ENCODE measurements at places on chromosomes 1 and 21.

GRCh38 chr1:245929224-245929623 is 577.9 kb downstream of the SMYD3 start:
- no peak for DNase-seq

GRCh38 chr1:117051224-117052064 is 8.7 kb upstream of the TTF2 start:
- no peak for DNase-seq

DNA sequence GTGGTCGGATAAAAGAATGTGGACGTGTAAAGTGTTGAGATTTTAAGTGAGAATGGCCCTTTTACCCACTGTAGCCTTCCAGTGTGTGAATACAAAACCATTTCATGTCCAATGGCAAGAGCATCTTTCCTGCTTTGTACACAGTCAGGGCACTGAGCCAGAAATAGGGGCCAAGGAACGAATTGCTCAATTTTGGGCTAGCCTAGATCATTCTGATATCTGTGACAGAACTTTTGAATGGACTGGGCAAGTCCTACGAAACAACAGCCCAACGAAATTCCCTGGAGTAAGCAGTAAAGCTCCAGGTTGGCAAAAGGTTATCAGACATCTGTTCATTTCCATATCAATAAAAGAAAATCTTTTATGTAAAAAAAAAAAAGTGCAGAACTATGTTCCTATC is 5.5 kb downstream of the KIF26B start:
- no peak for DNase-seq

DNA sequence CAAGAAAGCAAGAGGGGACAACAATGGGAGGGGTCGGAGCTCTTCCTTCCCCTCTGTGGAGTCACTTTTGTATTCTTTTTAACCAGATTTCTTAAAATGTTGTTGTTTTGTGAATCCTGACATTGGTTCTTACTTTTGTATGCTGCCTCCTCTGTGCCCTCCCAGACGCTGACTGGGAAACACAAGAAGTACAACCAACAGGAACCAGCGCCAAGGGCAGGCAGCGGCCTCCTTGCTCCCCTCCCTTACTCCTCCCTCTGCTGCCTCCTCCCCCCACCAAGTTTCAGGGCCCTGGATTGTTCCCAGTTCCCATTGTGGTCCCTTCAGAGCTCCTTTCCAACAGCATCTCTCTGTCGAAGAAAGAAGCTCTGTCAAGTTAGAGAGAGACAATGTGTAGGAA is 111.1 kb downstream of the BRINP2 start:
- no peak for DNase-seq

DNA sequence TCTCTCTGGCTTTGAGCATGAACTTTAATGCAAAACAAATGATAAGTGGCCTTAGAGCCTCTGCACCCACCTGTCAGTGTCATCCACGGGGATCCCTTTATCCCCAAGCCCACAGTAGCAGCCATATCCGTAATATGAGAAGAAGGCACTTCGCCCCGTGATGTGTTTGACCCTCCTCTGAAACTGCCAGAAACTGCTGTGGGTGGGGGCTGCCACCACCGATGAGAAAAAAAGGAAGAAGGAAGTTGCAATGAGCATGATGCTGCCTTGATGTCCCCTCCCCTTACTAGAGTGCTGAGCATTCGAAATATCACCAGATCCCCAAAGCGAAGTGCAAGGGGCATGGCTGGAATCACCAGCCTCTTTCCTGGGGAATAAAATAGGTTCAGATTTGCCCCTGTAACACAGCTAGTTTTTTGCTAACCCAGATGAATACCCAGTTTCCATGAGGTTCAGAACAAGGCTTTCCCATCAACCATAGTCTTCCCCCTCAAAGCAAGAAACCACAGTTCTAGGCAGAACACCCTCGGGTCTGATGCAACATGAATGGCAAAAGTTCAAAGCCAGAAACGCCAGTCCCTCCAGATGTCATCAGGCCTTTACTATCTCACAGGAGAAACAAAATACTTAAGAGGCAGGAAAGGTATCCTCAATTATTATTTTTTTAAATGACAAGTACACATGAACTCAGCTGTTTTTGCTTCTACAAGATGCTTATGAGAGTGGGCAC is 10.8 kb upstream of the UBXN10 start:
- DNase-seq, result no peak

- peak; percentile 23 for DNase-seq
Measured at GRCh38 chr1:43453442-43454269, at the start of gene HYI. Gene HYI (minus strand): TSS chr1:43453931. CDS start chr1:43453793, 138 bp downstream.

GRCh38 chr21:43364851-43365424 is 62.0 kb downstream of the SIK1 start:
- DNase-seq, result no peak

DNA sequence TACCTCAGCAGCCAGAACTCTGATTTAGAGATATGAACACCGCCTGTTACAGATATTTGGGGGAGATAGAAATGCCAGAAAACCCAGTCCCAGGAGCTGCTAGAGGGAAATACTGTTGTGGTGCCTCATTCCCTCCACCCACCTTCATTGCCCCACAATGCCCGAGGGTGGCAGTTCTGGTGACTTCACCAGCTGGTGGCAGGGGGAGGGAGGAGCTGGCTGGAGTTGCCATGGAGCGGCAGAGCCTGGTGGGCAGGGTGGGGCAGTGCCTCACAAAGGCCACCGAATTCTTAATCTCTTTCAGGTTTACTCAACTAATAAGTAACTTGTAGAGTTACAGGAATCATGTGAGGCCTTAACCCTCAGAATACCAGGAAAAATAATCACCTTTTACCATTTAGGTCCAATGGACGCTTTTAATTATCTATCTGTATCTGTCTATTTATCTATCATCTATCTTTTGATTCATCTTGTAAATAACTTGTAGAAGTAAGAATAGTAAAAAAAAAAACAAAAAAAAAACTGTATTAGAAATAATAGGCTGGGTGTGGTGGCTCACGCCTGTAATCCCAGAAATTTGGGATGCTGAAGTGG is 11.7 kb upstream of the S100A11 start:
- DNase-seq, result no peak

DNA sequence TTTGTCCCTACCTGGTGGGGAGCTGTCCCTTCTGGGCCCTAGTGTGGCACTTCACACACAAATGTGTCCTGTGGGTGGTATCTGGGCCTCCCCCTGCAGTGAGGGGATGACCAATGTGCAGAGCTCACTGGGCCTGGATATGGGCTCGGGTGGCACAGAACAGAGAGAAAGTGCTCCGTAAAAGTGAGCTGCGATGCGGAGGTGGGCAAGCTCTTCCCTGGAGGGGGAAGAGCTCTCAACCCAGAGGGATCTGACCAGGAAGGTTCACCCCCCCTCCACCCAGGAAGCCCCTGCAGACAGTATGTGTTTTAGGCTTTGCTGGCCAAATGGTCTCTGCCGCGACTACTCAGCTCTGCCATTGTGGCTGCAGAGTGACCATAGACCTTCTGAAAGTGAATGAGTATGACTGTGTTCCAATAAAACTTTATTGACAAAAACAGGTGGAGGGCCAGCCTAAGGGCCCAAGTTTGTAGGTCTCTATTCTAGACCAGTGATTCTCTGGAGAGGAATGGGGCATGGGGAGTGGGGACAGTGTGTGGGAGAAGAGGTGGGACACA is 8.6 kb upstream of the ITGB2 start:
- DNase-seq, result no peak

DNA sequence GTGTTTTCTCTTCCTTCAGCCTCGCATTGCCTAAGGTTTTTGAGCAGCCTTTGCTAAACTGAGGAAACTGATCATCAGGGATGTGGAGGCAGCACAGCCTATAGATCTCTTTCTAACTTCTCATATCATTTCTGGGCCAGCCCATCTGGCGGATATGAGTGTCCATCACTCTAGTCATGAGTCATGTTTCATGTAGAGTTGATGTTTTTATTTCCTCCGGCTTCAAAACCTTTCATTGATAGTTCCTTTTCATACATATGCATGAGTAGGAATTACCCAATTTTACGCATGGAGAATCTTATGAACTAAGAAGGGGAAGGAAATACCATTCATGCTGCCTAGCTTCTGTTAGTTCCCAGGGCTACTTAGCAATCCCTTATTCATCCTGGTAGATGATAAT is 66.3 kb downstream of the SPATA46 start:
- no peak for DNase-seq

DNA sequence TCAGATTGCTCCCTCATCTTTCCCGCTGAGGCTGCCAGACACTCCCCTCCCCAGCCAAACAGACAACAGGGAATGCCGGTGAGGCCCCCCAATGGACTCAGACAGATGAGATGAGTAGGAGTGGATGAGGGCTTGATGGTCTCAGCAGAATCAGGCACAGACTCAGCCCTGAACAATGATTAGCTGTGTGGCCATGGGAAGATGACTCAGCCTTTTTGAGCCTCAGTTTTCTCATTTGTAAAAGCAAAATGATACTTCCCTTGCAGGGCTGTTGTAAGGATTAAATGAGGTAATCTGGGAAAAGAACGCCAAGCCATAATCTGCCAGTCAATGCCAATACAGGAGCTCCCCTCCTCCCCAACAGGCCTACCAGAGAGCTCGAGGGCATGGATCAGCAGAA is 12.4 kb downstream of the C1orf198 start:
- no peak for DNase-seq

- DNase-seq, result no peak
Measured at GRCh38 chr1:21082073-21082472, 94.6 kb downstream of the EIF4G3 start.

- DNase-seq, result no peak
Measured at GRCh38 chr1:211559222-211560010, 19.5 kb downstream of the SLC30A1 start.

DNA sequence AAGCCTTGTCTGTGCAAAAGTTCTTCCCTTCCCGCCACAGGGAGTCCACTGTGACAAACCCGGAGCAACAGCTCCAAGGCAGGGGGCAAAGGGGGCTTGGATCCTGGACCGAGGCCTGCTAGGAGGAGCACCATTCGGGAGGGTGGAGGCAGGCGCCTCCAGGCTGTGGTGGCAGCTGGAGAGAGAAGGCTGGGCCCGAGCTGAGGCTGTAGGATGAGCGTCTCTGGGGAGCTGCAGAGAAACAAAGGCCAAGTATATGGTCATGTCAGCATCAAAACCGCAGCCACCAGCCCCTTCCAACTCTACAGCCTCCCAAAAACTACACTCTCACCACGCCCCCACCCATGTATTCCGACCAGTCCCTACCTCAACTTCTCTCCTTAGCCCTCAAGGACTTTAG is 579 bp downstream of the SH3BP5L start:
- no peak for DNase-seq

DNA sequence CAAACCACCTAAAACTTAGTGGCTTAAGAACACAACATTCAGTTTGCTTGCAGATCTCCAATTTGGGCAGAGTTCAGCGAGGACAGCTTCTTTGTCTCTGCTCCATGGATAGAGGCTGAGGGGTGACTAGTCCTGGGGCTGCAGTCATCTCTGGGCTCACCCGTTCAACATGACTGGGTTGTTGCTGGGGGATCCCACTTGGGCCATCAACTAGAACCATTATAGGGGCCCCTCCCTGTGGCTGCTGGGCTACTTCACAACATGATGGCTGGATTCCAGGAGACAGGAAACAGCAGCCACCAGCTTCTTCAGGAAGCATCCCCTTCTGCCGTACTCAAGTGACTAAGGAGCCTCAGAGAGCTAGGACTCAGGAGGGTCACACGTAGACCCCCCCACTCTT is 140.9 kb downstream of the RHOU start:
- no peak for DNase-seq

GRCh38 chr1:229127301-229127700 is 143.6 kb upstream of the RAB4A start:
- DNase-seq, result no peak

DNA sequence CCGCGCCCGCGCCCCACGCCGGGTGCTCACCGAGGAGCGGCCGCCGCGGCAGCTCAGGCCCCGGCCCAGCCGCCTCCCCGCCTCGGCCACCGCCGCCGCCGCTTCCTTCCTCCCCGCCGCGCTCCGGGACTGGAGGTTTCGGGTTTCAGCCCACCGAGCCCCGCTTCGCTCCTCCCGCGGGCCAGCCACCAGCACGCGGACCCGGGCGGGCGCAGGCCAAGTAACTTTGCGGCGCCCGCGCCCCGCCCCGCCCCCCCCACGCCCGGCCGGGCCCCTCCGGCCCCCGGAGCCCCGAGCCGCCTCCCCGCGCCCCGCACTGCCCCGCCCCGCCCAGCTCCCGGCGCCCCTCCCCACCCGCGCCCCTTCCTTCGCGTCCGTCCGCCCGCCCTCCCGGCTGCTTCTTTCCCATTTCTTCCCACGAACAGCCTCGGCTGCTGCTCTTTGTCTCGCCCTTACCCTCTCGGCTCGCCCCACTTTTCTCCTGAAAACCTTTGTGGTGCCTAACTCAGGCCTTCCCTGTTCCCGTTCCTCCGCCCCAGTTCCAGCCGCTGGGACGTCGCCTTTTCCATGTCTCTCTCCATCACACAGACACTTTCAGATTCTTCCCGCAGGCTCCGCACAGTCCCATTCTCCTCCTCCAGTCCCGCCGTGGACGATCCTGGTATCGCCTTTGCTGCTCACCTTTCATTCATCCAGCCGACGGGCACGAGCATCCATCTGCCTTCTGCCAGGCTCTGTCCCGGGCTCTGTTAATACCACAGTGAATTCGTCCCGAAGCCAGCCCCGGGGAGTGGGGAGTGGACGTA is at the start of gene GPR161:
TSS of gene GPR161 (minus strand) at position 222 of the 806 bp plus-strand sequence. CDS start 32,080 bp downstream, outside the sequence.
- DNase-seq, result no peak

DNA sequence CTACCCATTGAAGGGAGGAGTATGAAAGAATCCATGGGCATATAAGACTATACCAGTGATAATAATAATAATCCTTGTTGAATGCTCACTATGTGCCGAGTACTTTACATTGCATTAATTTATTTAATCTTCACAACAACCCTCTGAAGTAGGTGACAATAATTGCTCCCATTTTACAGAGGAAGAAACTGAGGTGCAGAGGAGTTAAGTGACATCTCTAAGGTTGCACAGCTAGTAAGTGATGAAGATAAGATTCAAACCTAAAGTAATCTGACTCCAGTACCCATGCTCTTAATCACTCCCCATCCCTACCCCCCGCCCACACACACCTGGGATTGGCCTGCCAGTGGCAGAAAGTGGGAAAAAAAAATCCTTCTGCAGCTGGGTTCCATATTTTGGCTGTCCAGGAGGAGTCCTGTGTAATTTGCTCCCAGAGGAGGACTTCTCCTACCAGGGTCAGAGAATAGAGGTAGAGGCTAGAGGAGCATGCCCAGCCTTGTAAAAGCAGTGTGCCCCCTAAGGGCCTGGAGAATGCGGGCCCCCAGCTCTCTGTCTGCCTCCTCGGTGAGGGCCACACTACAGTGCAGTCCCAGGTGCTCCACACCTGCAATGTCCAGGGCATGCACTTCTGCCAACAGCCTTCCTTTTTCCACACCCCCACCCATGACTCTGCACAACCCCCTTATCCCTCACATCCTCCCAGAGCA is 57.8 kb downstream of the TMEM53 start:
- no peak for DNase-seq

DNA sequence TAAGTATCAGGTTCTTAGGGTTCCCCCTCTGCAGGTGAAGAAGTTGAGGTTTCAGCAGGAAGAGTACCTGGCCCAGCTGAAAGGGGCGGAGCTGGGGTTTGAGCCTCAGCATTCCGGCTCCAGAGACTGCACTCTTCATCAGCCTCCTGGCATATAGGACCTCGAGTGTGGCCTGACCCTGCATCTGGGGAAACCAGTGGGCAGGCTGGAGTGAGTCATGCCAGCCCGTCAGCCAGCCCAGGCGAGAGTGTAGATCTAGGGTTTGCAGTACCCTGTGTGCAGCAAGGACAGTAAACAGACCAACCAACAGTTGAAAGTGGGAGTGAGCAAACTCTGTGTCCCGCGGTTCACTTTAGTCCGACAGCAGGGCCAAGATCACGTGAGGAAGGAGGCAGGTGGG is 14.1 kb downstream of the MFSD2A start:
- no peak for DNase-seq

GRCh38 chr21:44925378-44925755 is 4.7 kb upstream of the ITGB2 start:
- DNase-seq, result no peak

GRCh38 chr1:76705560-76705959 is 161.7 kb upstream of the ST6GALNAC5 start:
- DNase-seq, result no peak

- no peak for DNase-seq
Measured at GRCh38 chr1:229031481-229032341, 239.2 kb upstream of the RAB4A start.

All from stimulated activated CD4-positive, alpha-beta T cell treated with anti-CD3 and anti-CD28 coated beads, Interleukin-1b, Interleukin-23, amount 100 ng/mL, for 24 hours (primary cell).